ENCODE measurements at places on chromosomes 16 and 17. TPM values are rescaled to one million over a fixed set of nuclear protein-coding genes. Genes with fewer than 3 reads are reported as not detected.

DNA sequence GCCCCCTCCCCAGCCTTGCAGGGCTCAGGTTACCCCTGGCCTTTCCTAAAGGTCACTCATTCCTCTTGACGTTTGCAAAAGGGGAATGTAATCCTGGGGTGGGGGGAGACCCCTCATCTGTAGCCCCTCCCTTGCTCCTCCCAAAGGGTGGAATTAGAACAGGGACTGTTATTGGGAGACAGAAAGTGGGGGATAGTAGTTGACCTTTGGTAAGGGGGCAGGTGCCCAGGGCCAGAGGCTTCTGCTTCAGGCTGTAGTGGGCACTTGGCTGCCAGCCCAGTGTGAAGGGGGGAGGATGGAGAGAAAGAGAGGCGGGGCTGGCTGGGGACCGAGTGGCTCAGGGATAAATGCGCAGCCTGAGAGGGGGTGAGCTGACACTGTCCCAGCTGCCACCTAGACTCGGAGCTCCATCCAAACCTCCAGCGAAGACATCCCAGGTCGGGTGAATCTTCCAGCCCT is at the start of gene ENO3:
Gene ENO3 (plus strand): TSS at position 374 of the 459 bp plus-strand sequence. CDS start 711 bp downstream, outside the sequence.
- no peak for DNase-seq

DNA sequence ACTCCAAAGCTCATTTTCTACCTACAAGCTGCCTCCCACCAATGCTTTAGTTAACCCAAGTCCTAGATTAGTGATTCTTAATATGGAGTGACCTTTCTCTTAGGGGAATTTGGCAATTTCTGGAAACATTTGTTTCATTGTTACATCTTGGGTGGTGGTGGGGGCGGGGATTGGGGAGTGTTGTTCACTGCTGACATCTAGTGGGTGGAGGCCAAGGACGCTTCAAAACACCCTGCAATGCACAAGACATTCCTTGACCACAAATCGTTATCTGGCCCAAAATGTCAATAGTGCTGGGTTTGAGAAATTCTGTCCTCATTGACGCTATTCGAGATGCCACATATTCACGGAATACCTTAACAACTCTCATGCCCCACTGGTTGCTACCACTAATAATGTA is 282.9 kb downstream of the RBFOX1 start:
- DNase-seq = no peak

DNA sequence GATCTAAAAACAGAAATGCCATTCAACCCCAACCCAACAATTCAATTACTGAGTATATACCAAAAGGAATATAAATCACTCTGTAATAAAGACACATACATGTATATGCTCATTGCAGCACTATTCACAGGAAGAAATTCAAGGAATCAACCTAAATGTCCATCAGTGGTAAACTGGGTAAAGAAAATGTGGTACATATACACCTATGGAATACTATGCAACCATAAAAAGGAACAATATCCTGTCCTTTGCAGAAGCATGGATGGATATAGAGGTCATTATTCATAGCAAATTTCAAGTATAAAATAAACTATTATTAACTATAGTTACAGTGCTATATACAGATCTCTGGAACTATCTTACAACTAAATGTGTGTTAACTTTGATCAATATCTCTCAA is 599.3 kb downstream of the CDH11 start:
- no peak for DNase-seq

- no peak for DNase-seq
These were observed 20.0 kb downstream of the ABCA10 start for GRCh38 chr17:69208640-69209039.

GRCh38 chr17:74234486-74234885 is 21.1 kb downstream of the TTYH2 start:
- DNase-seq = no peak

GJD3 gene
- 0.92 TPM for total RNA-seq

TNFSF13 gene
- total RNA-seq = 13.5 TPM

CFAP20 gene
- total RNA-seq = 34.8 TPM
